ENCODE measurements at places on chromosomes 2 and 18.

DNA sequence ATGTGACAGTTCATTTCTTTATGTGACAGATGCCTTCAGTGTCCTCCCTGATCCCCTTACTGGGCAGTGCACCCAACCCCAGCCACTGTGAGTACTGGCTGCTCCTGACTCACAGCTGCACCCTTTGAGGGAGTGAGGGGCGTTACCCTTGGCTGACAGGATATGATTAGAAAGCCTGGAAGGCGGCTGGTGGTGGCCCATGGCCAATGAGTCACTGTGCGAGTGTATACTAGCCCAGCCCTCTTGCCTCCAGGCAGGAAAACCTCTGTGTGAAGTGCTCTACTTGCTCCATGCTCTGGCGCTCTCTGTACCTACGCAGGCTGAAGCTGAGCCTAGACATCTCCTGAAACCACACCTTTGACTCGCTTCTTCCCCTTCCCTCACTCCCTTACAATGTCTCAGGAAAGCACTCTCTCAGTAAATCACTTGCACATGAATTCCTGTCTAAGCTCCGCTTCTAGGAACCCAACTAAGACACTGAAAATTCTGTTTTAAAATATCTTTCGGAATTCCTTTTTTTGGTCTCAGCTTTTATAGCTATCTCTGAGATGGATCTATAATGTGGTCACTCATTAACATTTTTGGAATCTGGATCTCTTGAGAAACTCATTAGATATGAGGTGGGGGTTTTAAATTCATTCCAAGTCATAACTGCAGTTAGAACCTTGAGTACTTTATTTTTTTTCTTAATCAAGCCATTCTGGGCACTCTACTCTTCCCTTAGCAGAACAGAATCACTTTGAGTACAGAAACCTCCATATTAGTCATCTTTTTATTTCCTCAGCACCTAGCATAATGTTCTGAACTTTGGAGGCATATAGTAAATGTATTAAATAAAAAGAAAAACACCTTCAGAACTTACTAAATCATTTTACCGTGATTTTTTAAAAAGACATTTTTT, 25.3 kb upstream of the STAM2 start:
- peak; percentile 55 for DNase-seq

- no peak for DNase-seq
Measured at GRCh38 chr2:44940732-44941464, 604 bp upstream of the SIX3 start.

DNA sequence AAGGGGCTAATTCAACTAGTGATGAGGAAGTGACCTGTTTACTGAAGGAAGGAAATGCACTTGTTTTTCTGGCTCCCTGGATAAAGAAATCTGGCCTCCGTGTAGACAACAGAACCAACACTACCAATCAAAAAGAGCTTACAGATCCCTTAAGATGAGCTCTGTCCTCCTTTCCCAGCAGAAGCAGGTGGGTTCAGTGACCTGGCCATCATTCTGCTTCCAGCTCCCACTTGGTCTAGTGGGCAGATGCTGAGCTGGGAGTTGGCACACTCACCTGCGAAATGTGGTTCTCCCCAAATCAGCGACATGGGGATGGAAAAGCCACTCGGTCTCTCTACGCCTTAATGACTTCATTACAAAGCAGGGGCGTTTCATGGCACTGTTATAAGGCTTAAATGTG, 132.6 kb downstream of the AFF3 start:
- no peak for DNase-seq

GRCh38 chr2:120436885-120437603, 91.1 kb downstream of the INHBB start:
- no peak for DNase-seq

DNA sequence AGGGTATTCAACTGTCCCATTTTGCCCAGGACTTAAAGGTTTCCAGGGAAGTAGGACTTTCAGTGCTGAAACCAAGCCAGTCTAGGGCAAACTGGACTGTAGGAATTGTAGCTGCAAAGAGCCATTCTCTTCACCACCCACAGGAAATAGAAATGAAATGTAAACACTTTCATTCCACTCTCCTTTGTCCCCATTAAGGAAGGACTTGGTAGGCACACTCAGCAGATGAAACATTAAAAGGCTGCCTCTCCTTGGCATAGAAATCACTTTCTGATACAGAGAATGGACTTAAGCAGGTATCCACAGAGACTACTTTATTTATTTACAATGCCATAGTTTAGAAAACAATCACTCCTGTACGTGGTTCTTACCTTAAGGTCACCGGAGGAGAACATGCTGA, 102.9 kb upstream of the CCDC195 start:
- no peak for DNase-seq

- no peak for DNase-seq
Measured at GRCh38 chr2:19676770-19677169, 225.0 kb downstream of the TTC32 start.

DNA sequence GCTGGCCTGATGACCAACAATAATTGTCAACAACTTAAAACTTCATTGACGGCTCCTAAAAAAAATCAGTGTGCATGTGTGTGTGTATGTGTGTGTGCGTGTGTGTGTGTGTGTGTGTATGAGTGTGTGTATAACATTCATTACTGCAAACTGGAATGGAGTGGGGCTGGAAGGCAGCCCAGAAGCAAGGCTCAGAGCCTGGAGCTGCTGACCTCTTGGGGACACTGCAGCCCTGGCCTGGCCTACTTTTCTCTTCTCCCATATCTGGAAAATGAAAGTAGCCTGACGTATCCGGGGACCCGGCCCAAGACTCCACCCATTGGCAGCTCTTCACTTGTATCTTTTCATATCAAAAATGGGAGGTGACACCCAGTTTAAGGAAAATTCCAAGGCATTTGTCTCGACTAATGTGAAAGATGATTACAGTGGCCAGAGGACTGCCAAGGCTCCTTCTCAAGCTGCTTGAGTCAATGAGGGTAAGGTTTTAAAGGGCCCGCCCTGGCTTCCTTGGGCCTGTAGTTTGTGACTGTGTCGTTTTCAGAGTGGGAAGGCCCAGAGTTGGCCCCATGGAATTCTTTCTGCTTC, 72.4 kb upstream of the IL1R1 start:
- DNase-seq = no peak

DNA sequence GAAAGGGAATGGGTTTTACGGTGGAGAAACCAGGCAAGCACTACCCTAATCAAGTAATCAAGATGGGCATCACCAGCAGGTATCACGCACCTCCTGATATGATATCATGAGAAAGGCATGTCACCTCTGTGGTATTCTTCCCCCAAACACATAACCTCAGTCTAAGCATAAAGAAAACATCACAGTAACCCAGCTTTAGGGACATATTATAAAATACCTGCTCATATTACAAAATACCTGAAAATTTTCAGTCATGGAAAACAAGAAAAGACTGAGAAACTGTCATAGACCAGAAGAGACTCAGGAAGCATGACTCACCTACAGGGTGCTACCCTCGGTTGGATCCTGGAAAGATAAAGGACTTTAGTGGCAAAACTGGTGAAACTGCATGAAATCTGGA, 30.5 kb downstream of the GCKR start:
- no peak for DNase-seq

DNA sequence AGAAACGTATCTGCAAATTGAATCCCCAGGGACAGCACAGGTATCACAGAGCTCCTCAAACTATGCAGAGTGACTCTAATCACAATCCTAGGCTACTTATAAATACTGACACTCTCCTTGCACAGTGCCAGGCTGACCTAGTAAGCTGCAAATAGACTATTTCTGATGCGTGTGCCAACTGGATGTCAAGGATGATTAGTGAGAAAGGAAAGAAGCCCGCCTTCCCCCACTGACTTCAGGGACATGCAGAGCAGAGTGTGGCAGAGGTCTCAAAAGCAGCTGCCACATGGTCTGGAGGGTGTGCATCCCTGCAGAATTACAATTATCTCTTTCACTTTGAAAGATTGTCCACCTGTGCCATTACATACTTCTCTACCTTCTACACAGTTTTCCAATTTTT, 235.6 kb downstream of the CPS1 start:
- DNase-seq = no peak

DNA sequence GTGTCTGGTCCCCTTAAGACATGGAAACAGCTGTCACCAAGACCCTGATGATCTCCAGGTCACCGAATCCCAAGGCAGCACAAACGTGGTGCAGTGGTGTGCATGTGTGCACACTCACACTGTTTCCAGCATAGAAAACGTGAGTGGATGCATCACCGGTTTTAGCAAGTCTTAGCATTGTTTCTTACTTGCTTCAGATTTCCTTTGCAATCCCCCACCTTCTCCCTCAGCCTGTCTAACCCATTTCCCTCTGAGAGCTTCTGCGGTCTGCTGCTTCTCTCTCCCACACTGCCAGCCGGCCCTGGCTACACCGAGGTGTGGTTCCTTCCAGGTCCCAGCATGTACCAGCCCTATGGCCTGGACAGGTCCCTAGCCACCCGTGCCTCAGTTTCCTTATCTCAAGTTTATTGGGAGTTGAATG, 343.4 kb upstream of the HS6ST1 start:
- no peak for DNase-seq

GRCh38 chr18:45384137-45384961, 230.9 kb upstream of the SLC14A2 start:
- no peak for DNase-seq

DNA sequence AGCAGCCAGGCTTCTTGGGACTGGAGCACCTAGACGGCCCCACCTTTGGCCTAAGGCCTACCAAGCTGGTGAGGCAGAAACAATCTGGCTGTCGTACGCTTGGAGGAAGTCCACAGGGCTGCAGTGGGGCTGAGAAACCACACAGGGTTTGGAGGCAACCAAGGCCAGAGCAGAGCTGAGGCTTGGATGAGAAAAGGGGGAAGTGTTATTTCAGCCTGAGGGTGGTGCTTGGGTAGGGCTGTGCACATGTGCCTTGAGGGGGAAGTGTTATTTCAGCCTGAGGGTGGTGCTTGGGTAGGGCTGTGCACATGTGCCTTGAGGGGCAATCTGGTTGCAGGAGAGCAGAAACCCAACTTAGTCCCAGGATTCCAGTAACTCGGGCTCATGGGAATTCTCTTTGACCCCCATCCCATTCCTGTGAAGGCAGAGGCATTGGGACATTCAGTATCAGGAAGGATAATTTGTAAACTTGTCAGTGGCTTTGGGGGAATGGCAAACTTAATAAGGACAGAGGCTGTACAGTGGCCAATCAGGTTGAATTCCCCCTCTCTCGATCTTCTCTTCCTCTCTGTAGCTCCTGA, 971 bp upstream of the FBXO41 start:
- DNase-seq = peak; percentile 5

DNA sequence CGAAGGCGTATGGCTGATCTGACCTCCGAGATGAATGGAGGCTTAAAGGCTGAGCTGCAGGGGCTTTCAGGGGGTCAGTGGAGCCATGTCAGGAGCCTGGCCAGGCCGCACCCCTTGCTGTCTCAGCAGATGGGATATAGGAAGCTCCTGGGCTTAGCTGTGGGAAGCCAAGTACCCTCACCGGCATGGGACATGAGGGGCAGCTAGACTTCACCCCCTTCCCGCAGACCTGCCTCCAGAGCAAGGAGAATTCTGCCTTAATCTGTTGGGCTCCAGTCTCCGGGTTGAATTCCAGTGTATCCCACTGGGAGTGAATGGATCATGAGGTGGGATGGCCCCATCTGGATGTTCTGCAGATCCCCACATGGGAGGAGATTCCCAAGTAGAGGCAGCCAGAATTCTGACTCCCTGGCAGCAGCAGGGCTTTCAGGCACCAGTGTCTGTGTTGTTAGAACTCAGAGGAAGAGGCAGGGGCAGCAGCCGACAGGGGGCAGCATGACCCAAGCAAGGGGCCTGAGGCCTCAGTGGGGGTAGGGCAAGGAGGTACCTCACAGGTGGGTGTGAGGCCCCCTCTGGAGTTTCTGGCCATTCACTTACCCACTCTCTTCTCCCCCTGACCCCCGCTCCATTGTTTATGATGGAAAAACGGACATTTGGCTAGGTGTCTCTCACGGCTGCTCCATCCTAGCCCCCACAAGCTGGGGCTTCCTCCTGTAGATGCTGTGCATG, 19.1 kb downstream of the CAPG start:
- DNase-seq = no peak

- no peak for DNase-seq
Measured at GRCh38 chr2:241852116-241852980, 6.3 kb downstream of the PDCD1 start.

DNA sequence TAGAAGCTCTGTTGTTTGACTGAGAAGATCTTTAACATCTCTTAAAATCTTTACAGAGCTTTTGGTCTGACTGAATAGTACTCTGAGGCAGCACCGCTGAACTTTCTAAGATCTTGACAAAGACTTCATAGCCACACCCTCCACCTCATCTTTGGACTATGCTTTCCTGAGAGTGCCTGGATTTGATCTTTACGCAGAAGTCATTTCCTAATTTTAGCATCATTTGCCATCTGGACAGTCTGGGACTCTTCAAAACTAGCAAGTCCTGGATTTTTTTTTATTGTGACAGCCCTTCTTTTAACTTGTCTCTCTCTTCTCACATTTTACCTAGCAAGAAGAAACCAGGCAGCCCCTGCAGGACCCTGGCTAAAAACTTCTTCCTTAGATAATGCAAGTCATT, 188.8 kb downstream of the CTIF start:
- DNase-seq = no peak

DNA sequence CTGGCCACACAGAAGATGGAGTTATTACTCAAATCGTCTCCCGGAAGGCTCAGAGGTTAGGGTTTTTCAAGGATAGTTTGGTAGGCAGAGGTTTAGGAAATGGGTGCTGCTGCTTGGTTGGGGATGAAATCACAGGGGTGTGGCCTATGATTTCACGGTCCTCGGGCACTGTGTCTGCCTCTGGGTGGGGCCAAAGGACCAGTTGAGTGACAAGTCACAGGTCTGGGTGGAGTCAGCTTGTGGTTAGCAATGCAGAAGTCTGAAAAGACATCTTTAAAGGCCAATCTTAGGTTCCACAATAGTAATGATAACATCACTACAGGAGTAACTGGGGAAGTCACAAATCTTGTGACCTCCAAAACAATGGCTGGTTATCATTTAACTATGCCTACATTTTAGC, 387.8 kb downstream of the ZNF521 start:
- no peak for DNase-seq

GRCh38 chr2:241897231-241897916, 27.8 kb downstream of the RTP5 start:
- no peak for DNase-seq

DNA sequence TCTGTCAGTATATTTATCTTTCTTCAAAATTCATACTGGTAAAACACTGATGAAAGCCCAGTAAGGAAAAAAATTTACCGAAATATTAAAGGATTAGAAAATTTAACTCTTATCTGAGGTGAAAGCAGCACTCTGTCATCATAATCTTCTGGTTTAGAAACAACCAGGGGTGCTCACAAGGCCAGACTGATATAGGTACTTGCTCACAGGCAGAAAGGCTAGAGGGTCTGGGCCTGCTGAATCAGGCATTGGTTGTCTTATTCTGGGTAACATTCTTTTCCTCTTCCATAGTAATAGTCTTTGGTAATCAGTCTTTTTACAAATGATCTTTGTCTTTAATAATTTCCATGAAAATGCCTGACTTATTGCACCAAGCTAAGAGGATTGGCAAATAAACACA, 221.4 kb upstream of the TFPI start:
- no peak for DNase-seq

DNA sequence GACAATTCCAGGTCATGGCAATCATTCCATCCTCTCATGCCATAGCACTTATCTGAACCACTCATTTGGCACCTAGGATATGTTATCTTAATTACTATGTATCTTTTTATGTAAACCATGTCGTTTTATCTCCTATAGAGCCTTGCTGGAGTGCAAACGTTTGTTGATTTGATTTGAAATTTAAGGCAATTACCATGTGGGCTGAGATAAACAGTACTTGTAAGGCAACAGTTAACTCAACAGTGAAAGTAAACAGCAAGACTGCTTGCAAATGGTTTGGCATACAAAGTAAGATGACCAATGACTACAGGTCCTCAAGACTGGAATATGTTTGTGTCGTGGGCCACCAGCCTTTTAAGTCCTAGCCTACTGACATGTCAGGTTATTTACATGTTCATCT, 133.7 kb upstream of the ZFP36L2 start:
- DNase-seq = no peak
